Putamen (tissue), 1 donor: ENCODE measurements at places on chromosomes 7 and 10.

DNA sequence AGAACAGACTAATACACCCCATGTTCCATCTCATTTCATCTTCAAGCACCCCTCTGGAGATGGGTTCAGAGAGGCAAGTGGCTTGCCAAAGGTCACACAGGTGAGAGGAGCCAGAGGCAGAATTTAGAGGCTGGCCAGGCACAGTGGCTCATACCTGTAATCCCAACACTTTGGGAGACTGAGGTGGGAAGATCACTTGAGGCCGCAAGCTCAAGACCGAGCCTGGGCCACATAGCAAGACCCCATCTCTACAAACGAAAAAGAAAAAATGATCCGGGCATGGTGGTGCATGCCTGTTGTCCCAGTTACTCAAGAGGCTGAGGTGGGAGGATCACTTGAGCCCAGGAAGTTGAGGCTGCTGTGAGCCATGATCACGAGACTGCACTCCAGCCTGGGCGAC lies 34.7 kb upstream of the MYL10 start:
- no peak for DNase-seq

- no peak for DNase-seq
These were observed 21.8 kb downstream of the ITPRIP start for GRCh38 chr10:104316321-104317099.

- DNase-seq: no peak
These were observed 236.3 kb upstream of the IGFBP3 start for GRCh38 chr7:46157404-46157803.

DNA sequence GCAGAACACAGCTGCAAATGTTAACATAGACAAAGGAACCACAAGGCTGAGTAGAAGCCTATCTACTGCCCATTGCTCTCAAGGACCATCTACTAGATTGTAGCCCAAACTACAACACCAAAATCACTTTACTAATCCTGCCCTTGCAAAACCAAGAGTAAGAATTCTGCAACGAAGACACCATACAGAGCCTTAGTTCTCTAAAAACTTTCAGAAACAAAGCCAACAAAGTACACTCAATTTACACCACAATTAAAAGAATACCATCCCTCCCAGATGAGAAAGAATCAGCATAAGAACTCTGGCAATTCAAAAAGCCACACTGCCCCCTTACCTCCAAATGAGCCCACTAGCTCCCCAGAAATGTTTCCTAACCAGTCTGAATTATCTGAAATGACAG lies 294.3 kb downstream of the CTNNA3 start:
- no peak for DNase-seq

DNA sequence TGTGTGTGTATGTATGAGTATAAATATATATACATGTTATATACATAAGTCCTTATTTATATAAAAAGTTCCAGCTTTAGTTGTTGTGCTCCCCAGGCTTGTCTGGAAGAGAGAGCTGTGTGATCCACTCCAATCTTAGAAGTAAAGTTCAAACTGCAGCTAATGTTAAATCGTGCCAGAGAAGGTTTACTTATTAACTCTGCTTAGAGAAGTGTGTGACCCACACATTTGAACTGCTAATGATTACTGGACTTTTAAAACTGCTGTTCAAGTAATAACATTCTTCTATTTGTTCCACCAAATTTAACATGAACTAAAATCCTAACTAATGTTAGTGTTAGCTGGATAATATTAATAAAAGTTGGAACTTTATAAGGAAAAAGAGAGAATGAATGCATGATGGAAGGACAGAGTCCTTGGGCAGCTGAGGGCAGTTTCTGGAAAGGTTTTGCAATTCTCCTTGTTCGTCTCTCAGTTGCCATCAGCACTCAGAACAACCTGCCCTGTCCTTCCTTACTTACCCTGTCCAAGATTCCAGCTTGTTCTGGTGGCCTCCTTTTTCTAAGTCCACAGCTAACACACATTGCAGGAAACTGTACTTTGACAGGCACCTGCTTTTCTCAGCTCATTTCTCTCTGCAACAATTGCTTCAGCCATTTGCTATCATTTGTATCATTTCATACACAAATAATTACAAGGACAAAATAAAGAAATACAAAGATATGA lies 162.6 kb downstream of the FAM107B start:
- no peak for DNase-seq

- no peak for DNase-seq
These were observed 48.2 kb upstream of the LAMB4 start for GRCh38 chr7:108178398-108178797.

DNA sequence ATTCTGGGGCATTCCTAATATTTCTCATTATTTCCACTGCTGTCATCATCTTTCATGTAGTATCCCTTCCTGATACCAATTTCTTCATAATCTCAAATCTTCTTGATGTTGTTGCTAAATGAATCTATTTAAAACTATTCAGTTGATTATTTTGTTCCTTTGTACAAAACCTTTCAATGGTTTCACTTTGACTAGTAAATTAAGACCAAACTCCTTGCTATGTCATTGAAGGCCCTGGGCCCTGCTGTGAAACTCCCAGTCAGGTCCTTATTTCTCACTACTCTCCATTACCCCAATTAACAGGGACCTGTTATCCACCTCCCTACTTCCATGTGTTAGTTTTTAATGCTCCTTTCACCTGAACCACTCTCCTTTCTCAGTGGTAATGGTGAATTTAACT lies 97.0 kb downstream of the CTTNBP2 start:
- DNase-seq: no peak

- DNase-seq: no peak
These were observed 243.0 kb downstream of the SNX13 start for GRCh38 chr7:17697128-17697881.

GRCh38 chr7:104845557-104845956 lies 168.4 kb upstream of the KMT2E start:
- DNase-seq: peak; percentile 88

DNA sequence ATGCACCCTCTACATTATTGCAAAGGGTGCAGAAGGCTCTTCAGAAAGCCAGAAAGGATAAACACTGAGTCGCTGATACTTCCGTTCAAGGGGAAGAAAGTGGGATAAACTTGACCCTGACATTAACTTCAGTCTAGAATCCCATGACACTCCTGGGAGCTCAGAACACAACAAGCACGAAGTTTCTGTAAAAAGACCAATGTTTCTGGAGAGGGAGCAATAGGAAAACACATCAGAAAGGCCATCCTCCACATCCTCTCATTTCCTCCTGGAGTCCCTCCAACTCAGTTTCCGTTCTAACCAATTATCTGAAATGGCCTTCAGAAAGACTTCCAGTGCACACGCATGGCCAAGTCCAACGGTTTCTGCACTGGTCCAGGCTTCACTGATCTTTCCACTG lies 113.5 kb downstream of the SORBS1 start:
- DNase-seq: no peak

GRCh38 chr7:91045606-91046005 lies 218.6 kb upstream of the FZD1 start:
- no peak for DNase-seq

- DNase-seq: no peak
These were observed 364.2 kb downstream of the SFMBT2 start for GRCh38 chr10:7046615-7047014.

DNA sequence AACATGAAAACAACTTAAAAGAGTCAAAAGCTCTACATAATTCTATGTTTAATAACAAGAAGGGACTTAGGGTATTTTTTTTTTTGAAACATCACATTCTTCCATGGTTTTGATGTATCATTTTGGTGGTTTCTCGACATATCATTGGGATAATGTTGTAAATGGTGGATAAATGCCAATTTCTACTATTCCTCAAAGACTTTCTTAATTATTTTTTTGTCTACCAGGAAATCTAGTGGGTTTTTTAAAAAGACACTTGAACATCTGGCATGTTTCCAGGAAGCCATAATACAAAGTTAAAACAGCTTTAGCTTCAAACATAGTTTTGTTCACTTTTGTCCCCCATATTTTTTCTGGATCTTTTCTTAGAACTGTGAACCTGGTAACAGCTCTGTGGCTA lies 200.4 kb downstream of the DKK1 start:
- no peak for DNase-seq
